ENCODE measurements at places on chromosomes 3 and 15.

- no peak for DNase-seq
Measured at GRCh38 chr3:136624894-136625815, 127.0 kb downstream of the STAG1 start.

DNA sequence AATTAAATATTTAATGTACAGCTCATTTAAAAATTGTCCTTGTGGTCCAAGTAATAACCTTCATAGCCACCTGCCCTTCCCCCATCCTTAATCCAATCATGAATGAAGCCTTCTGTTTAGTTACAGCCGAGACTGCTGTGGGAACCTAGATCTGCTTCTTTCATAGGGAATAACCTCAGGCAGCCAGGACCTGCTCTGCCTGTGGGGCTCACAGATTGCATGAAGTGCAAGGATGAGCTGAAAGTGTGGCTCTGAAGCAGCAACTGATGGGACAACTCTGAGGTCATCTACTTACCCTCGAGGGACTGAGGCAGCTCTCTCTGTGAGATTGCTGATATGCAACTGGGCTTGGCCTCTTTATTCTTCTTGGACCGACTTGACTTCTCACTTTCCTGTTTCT is 169.8 kb downstream of the POTEB3 start:
- no peak for DNase-seq

DNA sequence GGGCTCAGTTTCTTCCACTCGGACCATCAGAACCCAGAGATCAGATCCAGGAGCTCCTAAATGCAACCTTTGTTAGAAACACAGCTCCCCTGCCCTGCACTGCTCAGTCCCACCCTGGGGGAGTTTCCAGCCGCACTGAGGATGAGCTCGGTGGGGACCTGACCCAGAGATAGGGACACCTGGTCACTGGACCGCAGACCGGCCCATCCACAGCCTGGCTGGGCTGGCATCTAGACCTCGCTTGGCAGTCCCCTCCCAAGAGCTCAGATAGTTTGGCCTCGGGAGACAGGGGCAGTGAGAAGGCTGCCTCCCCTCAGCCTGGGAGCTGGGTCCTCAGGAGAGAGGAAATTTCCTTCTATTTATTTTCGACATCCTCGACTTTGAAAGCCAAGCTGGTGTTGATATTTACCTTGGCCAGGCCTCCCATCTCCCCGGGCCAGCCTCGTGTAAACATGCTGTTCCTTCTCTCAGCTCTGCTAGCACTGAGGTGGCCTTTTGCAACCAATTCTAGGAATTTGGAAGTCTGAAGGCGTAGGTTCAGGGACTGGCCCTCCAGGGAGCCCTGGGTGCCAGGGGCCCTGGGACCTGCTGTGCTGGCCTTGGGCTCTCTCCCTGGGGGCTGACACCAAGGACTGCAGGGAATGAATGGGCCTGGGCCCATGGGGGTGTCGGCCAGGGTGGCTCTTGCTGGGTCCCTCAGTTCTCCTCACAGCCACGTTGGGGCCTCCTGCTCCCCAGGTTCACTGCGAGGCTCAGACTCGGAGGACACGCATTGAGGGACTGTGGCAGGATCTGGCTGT is 90.1 kb downstream of the VGLL4 start:
- peak; percentile 51 for DNase-seq

- DNase-seq: peak; percentile 46
Measured at GRCh38 chr15:98518823-98519561, 129.3 kb upstream of the IGF1R start.

DNA sequence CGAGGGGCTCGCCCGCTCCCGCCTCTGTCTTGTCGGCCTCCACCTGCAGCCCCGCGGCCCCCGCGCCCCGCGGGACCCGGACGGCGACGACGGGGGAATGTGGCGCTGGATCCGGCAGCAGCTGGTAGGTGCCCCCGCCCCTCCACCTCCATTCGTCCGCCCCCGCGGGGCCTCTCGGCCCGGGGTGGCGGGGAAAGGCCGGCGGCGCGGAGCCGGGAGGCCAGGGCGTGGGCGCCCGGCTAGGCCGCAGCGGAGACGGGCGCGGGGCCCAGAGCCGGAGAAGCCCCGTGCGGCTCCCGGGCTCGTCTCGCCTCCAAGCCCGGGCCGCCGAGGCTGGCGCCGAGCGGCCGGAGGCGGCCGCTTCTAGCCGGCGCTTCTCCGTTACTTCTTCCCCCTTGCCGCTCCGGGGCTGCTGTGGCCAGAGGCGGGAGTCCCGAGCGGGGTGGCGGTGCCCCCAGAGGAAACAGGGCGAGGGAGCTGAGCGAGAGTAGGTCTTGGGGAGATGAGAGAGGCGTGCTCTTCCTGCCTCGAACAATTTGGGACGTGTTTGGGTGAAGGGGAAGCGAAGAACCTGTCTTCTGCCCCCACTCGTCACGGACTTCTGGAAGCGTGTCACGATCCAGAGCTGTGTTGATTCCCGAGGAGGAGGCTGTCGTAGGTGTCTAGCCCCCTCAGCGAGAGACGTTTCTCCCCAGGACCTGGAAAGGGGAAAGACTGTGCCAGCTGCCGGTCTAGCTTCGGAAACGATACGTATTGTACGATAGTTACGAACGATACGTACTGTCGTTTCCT is 555 bp downstream of the ATP11B start:
- peak; percentile 19 for DNase-seq

DNA sequence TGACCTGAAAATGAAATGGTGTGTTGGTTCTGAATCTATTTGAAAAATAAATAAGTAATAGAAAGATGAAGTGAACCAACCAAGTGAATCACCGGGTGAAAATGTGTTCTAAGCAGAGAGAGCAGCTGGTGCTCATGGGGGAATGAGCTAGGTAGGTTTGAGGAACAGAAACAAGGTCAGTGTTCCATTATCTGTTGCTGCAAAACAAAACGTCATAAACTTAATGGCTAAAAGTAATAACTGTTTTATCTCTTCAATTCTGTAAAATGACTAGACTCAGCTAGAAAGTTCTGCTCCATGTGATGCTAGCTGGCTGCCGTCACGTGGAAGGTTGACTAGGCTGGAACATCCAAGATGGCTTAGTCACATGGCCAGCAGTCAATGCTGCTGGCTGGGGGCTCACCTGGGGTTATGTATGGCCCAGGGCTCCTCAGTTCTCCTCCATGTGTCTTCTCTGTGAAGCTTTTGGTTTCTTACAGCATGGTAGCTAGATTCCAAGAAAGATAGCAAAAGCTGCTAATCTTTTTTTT is 13.3 kb upstream of the SH3BP5 start:
- DNase-seq: no peak

GRCh38 chr15:42141246-42141645 is 15.2 kb downstream of the PLA2G4F start:
- DNase-seq: no peak

GRCh38 chr15:77578641-77579372 is 53.9 kb downstream of the LINGO1 start:
- DNase-seq: no peak

DNA sequence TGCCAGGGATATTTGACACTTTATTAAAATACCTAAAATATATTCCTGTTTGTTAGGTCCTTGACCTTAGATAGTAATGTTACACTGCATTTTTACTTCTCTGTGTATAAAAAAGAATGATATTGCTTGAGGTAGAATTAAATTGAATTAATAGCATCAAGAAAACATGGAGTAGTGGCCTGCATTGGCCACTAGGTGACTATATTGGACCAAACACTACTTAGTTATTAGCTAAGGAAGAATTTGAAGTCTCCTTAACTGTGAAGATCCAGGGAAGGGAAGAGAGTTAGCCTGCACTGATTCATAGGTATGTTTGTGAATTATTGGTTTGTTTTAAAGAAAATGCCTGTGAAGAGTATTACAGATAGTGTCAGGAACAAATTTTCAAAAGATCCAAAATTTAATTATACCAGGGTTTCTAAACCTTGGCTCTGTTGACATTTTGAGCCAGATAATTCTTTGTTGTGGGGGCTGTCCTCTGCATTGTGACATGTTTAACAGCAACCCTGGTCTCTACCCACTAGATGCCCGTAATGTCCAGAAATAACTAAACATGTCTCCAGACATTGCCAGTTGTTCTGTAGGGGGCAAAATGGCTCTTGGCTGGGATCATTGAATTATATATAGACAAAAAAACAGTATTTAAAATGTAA is 103.6 kb upstream of the THSD4 start:
- DNase-seq: no peak

- peak; percentile 38 for DNase-seq
Measured at GRCh38 chr15:29103824-29104565, 165.6 kb downstream of the NSMCE3 start.

DNA sequence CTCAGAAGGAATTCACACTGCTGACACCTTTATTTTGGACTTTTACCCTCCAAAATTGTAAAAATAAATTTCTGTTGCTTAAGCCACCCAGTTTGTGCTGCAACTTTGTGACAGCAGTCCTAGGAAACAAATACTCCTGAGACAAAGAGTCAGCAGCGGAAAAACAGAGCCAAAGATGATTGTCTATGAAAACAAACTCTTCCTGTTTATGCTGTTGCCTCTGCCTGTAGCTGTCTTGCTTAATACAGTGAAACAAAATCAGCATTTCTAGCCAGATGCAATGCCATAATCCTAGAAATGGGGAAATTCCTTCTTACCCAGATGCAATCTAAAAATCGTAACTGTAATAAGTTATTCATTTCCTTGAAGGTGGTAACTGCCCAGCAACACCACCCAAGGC is 387.5 kb upstream of the ATP11B start:
- DNase-seq: no peak

DNA sequence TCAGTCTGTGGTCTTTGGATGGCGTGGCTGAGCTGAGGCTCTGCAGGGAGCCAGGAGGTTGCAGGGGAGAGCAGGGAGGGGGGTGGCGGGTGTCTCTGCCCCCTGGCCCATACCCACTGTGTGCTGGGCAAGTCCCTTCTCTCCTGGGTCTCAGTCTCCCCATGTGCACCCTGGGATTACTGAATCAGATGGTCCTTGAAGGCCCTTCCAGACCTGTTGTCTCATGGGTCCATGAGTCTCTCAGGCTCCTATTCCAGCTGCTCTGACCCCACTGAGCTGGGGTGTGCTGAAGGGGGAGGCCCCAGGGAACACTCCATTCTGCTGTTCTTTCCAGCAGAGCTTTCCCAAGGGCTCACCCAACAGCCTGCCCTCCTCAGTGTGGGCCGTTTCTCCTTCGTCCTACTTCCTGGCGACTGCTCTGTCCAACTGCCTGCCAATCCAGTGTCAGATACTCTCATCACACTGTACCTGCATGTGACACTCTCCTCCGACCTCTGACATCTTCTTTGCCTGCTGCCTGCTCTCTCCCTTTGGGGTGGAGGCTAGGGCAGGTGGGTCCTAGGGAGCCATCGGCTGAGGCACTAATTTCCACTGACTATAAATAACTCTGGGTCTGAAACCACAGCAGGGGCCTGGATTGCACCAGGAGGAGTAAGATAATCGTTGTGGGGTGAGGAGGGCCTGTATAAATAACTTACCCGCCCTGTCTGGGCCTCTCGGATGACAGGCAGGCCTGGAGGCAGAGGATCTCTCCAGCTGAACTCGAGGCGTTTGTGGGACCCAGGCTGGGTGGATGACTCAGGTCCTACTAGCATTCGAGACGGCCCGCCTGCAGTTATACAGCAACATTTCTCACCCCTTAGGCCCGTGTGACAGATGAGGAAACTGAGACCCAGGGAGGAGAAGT is 67.1 kb downstream of the ATP2B2 start:
- no peak for DNase-seq

GRCh38 chr3:37272741-37273140 is 98.4 kb upstream of the LRRFIP2 start:
- no peak for DNase-seq

DNA sequence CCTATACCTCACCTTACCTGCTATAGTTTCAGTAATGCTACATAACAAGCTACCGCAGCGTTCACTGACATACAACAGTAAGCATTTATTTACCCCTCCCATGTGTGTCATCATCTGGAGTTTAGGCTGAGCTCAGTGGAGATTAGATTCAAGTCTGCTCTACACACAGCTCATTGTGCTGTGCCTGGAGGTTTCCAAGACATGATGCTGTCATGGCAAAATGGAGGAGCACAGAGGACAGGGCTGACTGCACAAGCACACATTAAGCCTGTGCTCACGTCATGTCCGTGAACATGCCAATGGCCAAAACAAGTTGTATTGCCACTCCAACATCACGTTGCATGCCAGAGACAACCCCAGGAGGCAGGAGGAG is 333.8 kb upstream of the TRIM42 start:
- no peak for DNase-seq

DNA sequence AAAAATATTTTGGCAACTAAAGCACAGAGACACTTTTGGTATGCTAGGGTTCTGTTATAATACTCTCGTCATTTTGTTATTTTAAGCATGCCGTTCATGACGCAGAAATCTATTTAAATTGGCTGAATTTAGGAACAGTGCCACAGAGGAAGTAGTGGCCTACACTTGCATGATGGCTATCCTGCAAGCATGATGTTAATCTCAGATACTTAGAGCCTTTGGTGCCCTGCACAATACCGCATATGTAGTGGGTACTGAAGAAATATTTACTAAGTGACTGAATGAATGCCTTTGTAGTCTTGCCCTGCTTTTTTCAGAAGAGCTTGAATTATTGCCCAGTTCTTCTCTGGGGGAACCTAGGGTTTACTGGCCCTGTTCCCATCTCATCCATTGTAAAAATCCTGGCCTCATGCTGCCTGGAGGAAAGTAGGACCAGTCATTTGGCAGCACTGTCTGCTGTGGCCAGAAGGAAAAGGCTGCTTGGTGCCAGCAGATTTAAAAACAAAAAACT is 79.0 kb downstream of the SERPINI1 start:
- no peak for DNase-seq

DNA sequence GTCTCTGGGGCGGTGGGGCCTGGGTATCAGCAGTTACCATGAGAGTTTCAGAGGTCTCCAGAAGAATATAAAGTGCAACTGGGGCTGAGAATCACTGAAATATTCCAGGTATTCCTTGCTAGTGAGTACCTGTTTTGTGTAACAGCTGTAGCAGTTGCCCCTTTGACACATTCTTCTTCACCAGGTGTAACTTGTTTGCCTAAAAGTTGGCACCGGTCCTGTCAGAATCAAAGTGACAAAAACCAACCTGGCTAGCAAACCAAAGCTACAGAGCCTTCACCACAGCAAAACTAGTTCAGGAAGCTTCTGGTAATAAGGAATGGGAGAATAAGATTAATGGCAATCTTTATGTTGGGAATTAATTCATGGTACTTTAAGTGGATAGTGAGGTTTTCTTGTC is 296.0 kb downstream of the NAALADL2 start:
- peak; percentile 23 for DNase-seq

GRCh38 chr3:55172913-55173312 is 245.1 kb upstream of the LRTM1 start:
- no peak for DNase-seq
